Stimulated activated CD8-positive, alpha-beta memory T cell treated with anti-CD3 and anti-CD28 coated beads, Interleukin-4, amount 100 ng/mL, for 4 hours (primary cell): ENCODE measurements at places on chromosomes 3 and 15.

DNA sequence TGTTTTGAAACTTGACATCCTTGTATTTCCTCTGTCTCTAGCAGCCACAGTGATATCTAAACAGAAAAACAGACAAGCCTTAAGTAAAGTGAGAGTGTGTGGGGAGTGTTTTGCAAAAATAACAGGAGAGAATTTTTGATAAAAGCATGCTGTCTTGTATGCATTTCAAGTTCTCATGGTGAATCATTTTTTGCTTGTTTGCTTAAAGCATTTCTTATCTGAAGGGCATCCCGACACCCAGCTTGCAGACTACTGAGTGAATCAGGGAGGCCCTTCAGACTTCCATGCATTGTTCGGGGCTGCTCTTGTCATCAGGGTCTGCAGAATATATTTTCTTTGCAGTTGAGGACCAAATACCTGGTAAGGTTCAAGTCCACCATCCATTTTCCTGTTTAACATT is 8.5 kb downstream of the CGNL1 start:
- no peak for DNase-seq

- peak; percentile 27 for DNase-seq
Observed at GRCh38 chr3:53044711-53045517, 959 bp downstream of the SFMBT1 start.

DNA sequence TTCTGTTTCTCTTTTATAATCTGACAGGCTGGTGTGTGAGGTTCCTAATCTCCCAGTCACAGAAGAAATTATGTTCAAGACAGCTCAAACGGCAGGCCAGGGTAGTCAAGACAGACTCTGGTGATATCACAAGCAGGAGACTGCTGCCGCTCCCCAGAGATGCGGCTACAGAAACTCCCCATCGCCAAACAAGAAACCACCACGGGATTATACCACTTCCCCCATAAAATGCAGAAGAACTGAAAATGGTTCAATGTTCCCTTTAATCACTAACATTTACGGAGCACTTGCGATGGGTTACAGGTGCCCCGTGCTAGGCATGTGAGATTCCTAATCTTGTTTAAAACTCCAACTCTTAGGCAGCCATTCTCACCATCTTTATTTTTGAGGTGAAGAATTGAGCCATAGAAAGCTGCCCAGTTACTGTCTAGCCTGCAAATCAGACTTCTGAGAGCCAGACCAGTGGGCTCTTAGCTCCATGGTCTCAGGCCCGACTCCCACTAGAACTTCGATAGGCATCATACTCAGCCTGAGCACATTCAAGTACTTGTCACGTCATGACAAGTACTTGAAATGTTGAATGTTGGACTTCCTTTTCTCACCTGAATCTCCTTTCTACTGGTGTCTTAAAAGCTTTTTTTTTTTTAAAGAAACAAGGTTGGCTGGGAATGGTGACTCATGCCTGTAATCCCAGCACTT is 58.4 kb downstream of the TBC1D2B start:
- DNase-seq, result no peak

DNA sequence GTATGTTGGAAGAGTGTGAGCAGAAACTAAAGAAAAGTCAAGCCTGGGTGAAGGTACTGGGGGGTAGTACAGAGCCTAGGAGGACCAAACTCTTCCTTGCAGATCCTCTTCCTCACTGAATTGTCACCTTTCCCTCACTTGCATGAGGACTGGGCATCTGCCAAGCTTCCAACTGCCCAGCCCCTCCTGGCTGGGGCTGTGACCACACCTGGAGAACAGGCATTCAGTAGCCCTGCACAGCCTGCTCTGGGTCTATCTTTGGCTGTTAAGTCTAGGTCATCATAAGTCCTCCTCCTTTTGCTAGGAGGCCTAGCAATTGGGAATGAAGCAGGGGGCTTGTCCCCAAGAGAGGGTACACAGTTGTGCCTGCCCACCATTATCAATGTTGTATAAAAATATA is 55.2 kb downstream of the CAPN7 start:
- DNase-seq, result no peak

GRCh38 chr3:120324190-120324589 is 25.0 kb downstream of the LRRC58 start:
- DNase-seq, result no peak

- no peak for DNase-seq
Observed at GRCh38 chr3:195407531-195408409, 35.0 kb downstream of the ACAP2 start.

GRCh38 chr3:100912571-100912970 is 80.7 kb downstream of the ABI3BP start:
- no peak for DNase-seq

DNA sequence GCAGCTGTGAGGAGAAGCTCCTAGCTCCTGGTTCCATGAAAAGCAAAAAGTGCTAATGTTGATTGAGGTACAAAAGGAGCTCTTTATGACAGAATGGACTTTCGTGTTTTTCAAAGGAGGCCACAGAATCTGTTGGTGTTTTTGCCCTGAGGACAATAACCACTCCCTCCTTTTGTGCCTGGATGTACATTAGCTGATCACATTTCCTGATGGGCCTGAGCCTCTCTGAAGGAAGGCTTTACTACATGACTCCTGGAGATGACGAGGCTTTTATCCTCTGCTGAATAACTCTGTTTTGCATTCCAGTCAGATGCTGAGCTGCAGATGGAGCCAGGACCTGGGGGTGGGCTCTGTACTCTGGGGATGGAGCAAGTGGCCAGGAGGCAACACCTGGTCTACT is 301.9 kb downstream of the CACNA2D3 start:
- DNase-seq, result no peak

GRCh38 chr15:95142531-95142930 is 911.2 kb downstream of the MCTP2 start:
- no peak for DNase-seq

- DNase-seq, result no peak
Observed at GRCh38 chr15:25783607-25784540, 79.3 kb downstream of the ATP10A start.

GRCh38 chr15:98873441-98874218 is 134.0 kb downstream of the PGPEP1L start:
- no peak for DNase-seq

GRCh38 chr3:107657971-107658370 is 135.2 kb downstream of the BBX start:
- DNase-seq, result no peak

- no peak for DNase-seq
Observed at GRCh38 chr3:72196377-72196929, 411.5 kb upstream of the PROK2 start.

GRCh38 chr15:29305556-29305955 is 35.9 kb upstream of the NSMCE3 start:
- DNase-seq, result no peak

DNA sequence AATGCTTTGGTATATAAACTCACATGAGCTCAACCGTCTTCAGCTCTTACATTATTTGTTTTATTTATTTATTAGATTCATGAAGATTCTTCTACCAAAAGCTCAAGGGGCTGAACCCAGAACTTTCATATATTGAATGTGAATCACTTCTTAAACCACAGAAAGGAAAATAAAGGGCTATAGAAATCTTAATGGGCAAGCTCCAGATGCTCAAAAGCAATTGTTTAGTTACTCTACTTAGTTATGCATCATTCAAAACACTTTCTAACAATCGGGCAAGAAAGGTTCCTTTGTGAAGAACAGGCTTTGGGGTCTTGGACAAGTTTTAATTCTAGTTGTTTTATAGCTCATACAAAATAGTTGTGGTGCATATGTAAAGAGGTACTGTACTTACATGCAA is 380.2 kb downstream of the TIGIT start:
- no peak for DNase-seq

- DNase-seq, result no peak
Observed at GRCh38 chr15:38128341-38128781, 124.3 kb upstream of the SPRED1 start.

- DNase-seq, result no peak
Observed at GRCh38 chr15:63234451-63234870, 42.9 kb upstream of the APH1B start.

GRCh38 chr3:131277836-131278497 is 103.6 kb upstream of the NUDT16 start:
- no peak for DNase-seq

DNA sequence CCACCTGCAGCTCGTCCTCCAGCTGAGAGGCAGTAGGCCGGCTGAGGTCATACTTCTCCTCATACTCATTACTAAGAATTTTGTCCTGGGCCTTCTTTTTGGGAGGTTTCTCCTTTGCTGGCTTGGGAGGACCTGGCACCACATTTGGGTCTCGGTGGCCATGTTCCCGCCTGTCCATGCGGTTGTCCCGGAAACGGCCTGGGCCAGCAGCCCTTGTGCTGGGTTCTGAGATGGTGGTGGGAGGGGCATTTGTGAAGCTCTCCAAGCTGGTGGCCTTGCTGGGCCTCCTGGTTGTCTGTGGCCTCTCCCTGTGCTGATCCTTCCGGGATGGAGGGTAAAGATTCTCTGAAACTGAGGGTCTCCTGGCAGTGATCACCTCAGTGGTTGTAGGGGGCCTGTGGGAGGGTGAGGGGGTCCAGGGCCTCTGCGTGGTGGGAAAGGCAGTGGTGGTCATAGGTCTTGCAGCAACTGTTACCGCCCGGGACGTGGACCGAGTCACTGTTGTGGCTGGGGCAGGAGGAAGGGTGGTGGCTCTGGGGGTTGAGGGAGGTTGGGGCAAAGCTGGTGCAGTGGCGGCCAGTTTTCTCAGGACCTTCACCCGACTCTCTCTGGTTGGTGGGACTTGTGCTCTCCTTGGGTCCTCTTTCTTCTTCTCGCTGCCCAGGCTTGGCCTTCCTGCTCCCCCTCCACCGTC is 2.5 kb downstream of the CCDC80 start:
- DNase-seq, result no peak

GRCh38 chr3:183435661-183436060 is 7.2 kb upstream of the MCF2L2 start:
- no peak for DNase-seq

GRCh38 chr15:93664213-93664956 is 567.0 kb upstream of the MCTP2 start:
- DNase-seq, result no peak

DNA sequence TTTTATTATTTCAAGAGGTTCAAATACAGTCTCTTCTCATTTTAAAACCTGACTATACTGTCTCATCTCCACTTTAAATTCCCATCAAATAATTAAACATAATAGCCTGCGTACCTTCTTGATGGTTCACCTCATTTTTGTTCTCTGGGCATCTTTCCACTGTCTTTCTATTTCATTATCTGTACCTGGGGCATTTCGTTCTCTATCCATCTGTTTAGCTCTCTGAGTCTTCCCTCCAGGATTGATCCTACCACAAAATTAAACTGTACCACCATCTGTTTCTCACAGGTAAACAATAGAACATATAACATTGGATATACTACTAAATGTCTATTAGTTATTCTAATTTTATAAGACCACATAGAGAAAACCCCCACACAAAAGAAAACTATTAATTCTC is 1331.4 kb downstream of the NSUN3 start:
- DNase-seq, result no peak

DNA sequence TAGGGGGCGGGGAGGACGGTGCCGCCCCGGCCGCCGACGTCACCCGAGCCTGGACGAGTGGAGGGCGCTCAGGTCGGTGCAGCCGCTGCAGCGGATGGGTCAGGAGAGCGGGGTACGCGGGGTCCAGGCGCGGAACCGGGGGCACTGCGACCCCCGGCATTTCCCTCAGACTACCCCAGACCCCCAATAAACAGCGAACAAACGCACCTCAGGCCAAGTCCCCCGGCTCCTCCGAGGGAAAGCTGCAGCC is 78.9 kb downstream of the IQSEC1 start:
- no peak for DNase-seq

- DNase-seq, result no peak
Observed at GRCh38 chr3:103968751-103969150, 1398.0 kb upstream of the ALCAM start.

DNA sequence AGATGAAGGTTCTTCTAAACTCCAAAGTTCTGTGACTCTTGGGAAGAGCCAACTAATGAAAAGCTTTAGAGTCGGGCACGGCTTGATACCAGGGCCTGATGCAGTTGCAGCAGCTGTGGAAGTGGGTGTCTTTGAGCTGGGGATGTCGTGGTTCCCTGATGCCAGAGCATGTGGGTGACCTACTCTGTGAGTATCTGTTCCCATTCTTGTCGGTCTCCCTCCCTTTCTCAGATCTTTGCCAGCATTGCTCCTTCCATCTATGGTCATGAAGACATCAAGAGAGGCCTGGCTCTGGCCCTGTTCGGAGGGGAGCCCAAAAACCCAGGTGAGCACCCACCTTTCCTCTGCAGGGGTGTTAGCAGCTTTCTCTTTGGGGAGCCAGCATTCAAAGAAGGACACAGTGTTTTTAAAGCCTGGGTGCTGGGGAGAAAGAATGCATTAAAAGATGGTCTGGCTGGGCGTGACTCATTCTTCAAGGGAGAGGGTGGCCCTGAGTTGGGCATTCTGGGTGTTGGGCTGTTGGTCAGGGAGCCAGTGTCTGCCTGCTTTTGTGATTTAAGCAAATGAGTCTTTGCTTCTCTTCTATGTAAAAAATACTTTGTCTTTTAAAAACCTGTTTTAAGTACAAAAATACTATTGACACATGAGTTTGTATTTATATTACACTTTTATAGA is 13.2 kb upstream of the PODXL2 start:
- no peak for DNase-seq

DNA sequence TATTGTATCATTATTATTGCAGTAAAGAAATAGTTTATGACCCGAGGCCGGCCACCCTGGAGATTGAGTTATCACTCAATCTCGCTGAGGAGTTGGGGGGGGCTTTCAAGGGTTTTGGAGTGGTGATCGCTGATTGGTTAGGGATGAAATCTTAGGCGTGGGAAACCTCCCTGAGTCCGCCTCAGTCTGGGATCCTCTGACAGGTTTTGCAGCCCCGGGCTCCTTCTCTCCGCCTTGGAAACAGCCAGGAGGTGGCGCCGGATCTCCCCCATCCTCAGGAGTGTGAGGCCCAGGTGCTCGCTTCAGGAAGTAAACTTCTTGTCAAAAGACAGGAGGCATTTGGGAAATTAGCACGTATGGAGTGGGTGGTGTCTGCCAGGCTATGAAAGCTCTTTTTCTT is 41.1 kb upstream of the SEC61A1 start:
- DNase-seq, result no peak

GRCh38 chr15:87604857-87605446 is 651.6 kb downstream of the NTRK3 start:
- DNase-seq, result no peak

- no peak for DNase-seq
Observed at GRCh38 chr3:55963601-55964000, 476.5 kb upstream of the WNT5A start.

DNA sequence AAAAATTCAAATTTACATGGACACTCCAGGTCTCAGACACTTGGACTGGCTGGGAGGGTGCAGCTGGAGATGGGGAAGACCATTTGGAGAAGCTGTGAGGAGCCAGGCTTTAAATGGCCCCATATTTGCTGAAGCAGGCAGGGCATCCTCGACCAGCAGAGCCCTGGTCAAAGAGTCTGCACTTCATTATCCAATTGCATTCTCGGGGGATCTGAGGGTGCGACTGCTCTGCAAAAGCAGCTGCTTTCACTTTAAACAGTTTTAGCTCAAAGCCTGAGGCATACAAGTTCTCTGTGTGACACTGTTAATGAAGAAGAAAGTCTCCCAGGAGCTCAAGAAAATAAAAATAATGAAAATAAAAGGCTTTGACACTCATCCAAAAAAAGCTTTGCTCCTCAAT is 98.0 kb upstream of the SLC25A36 start:
- DNase-seq, result no peak
